Muscle of leg (tissue), 16 donors: ENCODE measurements at places on chromosomes 1 and 21.
A peak's percentile ranks its signal among the peaks of the same experiment; 100 is the strongest.

GRCh38 chr1:67636146-67636545 is 48.9 kb upstream of the GADD45A start:
- no peak for DNase-seq

DNA sequence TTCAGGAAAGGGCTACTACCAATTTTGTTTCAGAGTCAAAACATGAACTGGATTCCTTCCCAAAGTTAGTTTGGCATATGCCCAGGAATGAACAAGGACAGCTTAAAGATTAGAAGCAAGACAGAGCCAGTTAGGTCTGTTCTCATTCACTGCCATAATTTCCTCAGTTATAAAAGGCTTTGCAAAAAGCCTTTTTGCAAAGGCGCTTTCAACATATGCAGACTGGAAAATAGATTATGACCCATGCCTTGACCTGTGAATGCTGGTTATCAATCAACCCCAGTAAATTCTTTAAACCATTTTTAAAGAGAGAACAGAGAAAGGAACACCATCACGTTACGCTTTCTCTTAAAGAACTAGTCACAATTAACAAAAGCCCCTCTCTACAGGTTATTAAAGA is 1.7 kb upstream of the FRRS1 start:
- DNase-seq = peak; percentile 6

GRCh38 chr1:5989286-5989605 is 3.0 kb downstream of the NPHP4 start:
- no peak for DNase-seq

- DNase-seq = peak; percentile 3
Measured at GRCh38 chr1:102628109-102628613, 480.2 kb downstream of the COL11A1 start.

- DNase-seq = peak; percentile 34
Measured at GRCh38 chr21:43913928-43914327, 48.9 kb downstream of the AGPAT3 start.

DNA sequence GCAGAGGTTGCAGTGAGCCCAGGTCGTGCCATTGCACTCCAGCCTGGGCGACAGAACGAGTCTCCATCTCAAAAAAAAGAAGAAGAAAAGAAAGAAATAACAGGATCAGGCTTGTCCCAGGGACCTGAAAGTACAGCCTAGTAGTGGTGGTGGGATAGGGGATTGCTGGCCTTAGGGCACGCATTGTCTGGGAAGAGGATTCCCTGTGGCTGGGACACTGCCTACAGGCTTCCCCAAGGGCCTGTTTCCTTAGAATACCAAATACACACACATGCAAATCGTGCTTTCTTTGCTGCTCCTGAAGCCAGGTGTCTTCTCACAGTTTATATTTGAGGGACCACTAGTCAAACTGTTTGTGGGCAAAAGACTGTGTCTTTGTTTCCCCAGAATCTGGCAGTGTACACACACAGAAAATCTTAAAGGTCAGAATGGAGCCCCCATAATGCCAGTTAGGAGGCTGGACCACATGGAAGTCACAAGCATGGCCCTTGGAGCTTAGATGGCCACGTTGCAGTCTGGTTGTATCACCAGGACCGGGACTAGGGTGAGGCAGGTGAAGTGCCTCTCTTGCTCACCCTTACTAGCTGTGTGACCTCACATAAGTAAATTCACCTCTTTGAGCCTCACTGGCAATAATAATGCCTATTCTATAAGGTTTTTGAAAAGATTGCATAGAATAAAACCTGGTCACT is 12.7 kb upstream of the ASAP3 start:
- no peak for DNase-seq

DNA sequence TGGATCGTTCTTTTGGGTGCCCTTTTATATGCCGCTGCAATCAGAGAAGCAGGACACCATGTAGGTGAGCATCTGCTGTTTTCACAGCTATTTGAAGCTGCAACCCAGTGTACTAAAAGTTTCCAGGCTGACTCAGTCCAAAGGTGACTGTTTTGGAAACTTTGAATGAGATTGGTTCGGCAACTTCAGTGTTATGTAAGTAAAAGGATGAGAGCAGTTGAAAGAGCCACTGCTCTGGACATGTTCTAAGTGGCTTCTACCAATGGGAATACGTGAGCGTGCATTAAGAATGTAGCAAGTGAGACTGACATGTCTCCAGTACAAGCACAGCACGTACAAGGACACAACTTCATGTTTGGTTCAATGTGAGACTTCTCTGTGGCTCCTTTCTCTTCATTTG is 55.6 kb downstream of the DDR2 start:
- DNase-seq = peak; percentile 63

DNA sequence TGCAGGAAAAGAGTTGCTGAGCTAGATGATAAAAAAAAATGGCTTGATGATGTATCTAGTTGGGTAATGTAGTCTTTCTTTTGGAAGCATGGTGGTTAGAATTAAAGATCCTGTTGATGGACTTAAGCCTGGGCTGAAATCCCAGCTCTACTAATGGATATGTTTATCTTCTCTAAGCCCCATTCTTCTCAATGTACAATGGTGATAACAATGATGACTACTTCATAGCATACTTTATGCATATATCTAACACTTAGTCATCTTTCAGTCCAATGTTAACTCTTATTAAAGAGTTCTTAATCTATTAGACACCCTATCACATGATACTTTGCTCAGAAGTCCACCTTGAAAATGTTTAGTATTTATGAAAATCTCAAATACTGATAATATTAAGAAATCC is 189.5 kb downstream of the PLA2G4A start:
- DNase-seq = no peak

DNA sequence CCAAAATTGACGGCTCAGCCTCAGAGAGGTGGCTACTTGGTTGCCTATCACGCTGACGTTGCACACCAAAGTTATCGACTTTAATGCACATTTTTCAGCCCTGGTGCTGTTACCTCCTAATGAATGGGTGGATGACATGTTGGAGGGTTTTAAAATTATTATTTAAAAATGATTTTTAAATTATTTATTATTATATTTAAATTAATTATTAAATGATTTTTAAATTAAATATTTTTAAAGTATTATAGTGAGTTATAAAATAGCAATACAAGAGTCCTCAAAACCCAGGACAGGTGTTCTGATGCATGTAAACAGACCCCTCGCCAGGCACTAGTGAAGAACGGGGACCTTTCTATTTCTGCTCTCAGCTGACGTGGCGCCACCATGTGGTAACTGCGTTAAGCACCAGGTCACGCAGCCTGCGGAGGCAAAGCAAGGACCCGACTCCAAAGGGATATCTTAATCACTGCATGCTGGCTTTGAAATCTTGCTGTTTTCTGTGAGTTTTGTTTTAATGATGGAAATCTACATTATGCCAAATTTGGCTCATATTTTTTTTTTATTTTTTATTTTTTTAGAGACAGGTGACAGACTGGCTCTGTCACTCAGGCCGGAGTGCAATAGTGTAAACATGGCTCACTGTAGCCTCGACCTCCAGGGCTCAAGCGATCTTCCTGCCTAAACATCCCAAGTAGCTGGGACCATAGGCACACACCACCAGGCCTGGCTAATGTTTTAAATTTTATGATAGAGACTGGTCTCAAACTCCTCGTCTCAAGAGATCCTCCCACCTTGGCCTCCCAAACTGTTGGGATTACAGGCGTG is 22.6 kb downstream of the CASP9 start:
- peak; percentile 46 for DNase-seq

GRCh38 chr1:243730487-243731150 is 119.4 kb downstream of the AKT3 start:
- no peak for DNase-seq

GRCh38 chr1:160853754-160854153 is 8.9 kb downstream of the CD244 start:
- no peak for DNase-seq

DNA sequence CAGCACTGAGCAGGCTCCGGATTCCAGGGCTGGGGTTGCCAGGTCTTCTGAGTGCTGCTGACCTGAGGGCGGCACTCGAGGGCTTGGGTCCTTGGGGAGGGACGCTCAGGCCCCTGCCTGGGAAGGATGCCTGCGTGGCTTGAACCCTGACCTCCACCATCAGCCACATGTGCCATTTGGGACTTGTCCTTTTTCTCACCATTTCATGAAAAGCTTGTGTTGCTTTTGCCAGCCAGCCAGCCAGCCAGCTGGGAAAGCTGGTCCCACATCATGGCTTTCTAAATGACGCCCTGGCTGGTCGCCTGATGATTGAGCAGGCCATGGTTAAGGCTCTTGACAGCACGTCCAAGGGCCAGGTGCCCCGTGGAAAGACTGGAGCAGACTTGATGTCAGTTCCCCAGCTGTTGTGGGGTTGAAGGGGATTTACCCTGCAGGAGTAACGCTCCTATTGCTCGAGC is 168.7 kb downstream of the CAMTA1 start:
- no peak for DNase-seq

DNA sequence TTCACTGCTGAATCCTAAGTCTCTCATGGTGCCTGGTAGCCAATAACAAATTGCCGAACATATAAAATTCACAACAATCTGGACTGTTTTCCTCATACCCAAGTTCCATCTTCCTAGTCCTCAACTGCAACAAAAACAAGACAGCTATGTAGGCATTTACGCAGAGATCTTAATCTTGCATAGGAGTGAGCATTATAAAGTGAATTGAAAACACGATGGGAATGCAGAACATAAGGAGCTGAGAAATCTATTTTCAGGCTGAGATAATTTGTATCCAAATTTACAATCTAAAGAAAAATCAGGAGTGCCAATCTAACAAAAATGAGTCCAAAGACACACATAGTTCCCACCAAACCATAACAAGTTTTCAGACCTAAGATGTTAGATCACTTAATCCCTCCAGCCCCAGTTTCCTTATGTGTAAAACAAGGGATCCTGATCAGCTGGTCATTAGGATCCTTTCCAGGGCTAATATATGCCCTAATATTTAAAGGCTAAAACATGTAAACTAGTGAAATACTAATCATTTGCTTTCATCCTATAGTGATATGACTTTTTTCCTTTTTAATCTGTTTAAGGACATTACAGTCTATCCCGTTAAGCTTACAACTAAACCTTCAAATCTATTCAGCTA is 1.9 kb downstream of the SLC16A1 start:
- DNase-seq = no peak

DNA sequence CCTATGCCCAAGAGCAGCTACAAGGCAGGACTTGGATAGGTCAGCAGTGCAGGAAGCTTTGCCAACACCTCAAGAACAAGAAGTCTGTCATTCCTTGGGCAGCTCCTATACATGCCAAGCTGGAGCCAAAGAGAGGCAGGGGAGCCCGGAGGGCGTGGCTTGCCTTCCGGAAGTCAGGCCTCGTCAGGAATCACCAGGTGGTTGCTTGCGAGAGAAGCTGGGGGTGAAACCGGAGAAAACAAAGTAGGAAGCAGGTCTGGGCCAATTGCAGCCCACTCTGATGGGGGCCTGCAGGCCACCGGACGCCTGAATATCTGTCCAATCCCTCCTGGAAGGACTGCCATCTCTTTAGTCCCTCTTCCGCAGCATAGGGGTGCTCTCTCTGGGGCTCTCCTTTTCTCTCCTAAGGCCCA is 794 bp upstream of the FAM76A start:
- peak; percentile 74 for DNase-seq

DNA sequence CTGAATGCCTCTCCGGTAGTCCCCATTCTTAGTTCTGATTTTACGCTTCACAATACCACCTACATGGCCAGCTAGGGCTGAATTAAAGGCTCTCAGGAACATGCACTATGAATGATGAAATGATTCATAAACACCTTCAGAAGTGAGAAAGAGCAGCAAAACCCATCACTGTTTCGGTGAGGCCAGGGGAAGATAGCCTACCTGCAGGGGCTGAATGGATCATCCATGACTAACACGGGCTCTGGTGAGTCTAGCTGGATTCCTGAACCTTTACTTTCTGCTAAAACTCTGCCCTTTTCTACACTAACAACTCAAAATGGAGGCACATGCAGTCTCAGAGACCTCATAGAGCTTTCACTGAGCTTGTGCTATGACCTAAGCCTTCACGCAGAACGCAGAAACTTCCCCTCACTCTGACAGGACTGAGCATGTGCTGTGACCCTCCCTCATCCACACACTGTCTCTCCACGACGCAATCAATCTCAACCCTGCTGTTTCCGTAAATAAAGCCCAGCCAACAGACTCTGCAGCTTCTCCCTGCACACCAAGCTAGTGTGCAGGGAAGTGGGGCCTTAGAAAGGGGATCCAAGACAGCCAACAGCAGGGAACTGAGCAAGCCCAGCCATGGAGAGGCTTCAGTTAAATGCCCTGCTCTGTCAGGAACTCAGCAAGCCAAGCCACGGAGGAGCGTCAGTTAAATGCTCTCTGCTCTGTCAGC is 207.8 kb downstream of the SLC45A1 start:
- DNase-seq = peak; percentile 100

DNA sequence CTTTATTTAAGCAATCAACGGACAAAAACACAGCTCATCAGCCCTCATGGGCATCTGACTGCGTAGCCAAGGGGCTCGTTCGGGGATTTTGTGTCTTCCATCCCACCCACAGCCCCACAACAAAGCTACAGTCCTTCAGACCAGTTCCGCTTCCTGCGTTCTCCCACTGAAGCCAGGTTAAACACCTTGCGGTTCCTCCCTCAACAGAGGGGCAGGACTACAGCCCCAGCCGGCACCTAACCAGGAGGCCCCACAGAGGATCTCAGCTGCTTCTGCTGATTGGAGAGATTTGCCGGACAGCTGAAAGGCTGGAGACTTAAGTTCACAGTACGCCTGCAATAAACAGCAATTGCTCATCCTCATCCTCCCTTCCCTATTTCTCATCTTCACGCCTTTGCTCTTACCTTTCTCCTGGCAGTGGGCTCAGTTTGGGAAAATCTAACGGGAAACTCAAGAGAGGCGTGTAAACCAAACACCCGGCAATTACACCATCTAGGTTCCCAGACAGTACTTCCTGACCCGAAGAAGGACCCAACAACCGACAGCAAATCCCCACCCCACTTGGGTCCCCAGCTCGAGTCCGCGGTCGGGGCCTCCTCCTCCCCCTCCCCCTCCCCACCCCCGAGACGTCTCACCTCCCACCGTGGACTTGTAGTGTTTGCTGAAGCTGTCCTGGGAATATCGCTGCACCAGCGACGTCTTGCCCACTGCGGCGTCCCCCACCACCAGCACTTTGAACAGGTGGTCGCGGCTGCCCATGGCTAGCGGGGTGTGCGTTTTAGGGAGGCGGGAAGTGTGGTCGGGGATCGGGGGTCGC is 876 bp downstream of the RAB29 start:
- peak; percentile 29 for DNase-seq

- DNase-seq = no peak
Measured at GRCh38 chr1:92134331-92134730, 54.2 kb downstream of the BTBD8 start.

DNA sequence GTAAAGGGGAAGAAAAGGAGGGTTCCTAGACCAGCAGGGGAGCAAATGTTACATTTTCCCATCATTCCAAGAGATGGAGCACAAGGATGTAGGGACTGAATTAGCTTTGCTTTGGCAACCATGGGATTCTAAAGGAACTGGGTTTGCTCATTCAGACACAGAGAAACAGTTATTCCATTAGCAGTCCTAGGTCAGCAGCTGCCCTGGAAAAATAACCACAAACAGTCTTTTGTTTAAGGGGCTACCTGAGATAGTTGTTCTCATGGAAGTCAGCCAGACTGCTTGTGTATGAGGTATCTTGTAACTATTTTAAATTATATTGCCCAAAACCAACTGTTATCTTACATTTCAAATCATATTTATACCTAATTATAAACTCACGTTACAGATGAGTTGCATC is 58.4 kb upstream of the VCAM1 start:
- DNase-seq = no peak

- no peak for DNase-seq
Measured at GRCh38 chr1:13666317-13666716, 33.7 kb upstream of the PRDM2 start.
